ENCODE measurements at places on chromosomes 6 and 20.
A peak's percentile ranks its signal among the peaks of the same experiment; 100 is the strongest.

- DNase-seq = no peak
These were observed 96.9 kb downstream of the NOL4L start for GRCh38 chr20:32488066-32488838.

- DNase-seq = no peak
These were observed 1.3 kb upstream of the ANGPT4 start for GRCh38 chr20:917416-917815.

- peak; percentile 65 for DNase-seq
These were observed 60.2 kb downstream of the CHMP4B start for GRCh38 chr20:33871362-33871761.

- peak; percentile 86 for DNase-seq
These were observed 488.4 kb downstream of the PREX1 start for GRCh38 chr20:48339190-48339985.

- DNase-seq = no peak
These were observed 91.7 kb downstream of the YTHDF1 start for GRCh38 chr20:63124092-63124781.

GRCh38 chr6:156098839-156099238 is 643.2 kb upstream of the NOX3 start:
- DNase-seq = no peak

GRCh38 chr6:44162876-44163625 is 4.4 kb downstream of the CAPN11 start:
- no peak for DNase-seq

DNA sequence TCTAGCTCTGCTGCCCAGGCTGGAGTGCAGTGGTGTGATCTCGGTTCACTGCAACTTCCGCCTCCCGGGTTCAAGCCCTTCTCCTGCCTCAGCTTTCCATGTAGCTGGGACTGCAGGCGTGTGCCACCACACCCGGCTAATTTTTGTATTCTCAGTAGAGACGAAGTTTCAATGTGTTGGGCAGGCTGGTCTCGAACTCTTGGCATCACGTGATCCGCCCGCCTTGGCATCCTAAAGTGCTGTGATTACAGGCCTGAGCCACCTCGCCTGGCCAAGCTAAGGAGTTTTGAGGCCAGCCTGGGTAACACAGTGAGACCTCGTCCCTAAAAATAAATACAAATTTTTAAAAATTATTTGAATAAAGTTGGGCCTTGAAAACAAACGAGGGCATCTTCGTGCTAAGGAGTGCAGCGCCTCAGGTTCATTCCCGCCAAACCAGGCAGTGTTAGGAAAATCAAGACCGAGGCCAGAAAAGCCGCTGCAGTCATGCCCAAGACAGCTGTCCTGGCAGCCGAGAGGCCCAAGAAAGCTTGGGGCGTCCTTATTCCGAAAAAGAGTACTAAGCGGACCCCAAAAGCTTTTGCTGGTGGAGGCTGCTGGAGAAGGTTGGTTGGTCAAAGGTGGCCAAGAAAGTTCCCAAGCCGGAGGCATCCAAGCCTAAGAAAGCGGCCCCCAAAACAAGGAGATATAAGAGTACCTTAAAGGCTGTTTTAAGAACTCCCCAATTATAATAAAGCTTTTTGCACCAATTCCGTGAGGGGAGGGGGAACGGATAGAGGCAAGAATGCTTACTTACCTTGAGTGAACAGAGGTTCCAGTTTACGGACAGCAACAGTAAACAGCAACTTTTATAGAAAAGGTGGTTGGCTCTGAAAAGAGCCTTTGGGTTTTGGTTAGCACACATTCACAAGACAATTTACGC is 109.0 kb downstream of the HFE start:
- peak; percentile 36 for DNase-seq

- no peak for DNase-seq
These were observed 5.2 kb downstream of the SYNGAP1 start for GRCh38 chr6:33424855-33425667.

DNA sequence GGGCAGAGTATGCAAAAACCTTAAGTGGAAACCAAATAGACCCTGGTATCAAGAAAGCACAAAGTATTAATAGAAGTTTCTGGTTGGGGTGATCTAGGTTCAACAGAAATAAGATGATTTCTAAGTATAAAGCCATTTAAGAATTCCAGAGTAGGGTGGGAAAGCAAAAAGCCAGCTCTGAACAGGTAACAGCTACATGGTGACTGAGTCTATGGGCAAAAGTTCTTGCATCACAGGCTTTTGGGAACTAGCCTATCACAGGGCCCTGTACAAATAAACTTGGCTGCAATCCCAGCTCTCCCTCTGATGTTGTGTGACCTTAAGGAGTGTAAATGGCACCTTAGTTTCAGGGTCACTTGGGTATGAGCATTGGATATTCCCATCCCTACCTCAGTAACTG is 5.5 kb downstream of the TCF19 start:
- DNase-seq = no peak

DNA sequence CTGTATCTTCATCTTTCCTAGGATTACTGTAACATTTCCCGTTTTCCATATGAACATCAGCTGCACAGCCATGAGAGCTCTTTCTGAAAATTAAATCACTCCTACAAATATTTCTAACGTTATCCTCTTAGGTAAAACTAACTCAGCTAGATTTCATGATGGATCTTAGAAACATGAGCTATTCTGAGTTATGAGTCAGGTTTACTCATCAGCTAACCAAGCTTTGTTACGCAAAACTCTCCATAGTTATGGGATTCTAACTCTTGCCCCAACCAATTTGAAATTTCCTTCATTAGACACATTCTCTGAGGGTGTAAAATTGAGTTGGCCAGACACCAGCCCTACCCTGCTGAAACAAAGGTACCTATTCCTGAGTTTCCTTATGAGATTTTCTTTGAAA is 14.0 kb downstream of the DEFB110 start:
- DNase-seq = peak; percentile 1

- no peak for DNase-seq
These were observed 64.5 kb upstream of the HIVEP1 start for GRCh38 chr6:11947575-11947974.

DNA sequence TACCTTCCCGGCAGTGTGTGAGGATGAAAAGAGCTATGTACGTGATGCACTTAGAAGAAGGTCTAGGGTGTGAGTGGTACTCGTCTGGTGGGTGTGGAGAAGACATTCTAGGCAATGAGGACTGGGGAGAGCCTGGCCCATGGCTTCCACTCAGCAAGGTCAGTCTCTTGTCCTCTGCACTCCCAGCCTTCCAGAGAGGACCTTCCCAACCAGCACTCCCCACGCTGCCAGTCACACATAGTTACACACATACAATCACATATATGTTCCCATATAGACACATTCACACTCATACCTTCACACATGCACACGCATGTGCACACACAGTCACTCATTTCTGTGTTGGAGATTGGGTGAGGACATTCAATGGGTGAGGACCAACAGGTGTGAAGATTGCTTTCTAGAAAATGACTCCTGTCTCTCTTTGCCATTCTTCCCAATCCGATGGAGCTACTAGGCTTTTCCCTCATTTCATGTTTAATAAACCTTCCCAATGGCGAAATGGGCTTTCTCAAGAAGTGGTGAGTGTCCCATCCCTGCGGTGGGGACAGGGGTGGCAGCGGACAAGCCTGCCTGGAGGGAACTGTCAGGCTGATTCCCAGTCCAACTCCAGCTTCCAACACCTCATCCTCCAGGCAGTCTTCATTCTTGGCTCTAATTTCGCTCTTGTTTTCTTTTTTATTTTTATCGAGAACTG is 30.4 kb downstream of the SRSF3 start:
- no peak for DNase-seq

GRCh38 chr6:157635388-157636244 is 187.4 kb upstream of the SNX9 start:
- no peak for DNase-seq

GRCh38 chr6:106069478-106069877 is 16.7 kb upstream of the PRDM1 start:
- peak; percentile 77 for DNase-seq

GRCh38 chr6:110296241-110297025 is 61.7 kb downstream of the METTL24 start:
- DNase-seq = peak; percentile 3

DNA sequence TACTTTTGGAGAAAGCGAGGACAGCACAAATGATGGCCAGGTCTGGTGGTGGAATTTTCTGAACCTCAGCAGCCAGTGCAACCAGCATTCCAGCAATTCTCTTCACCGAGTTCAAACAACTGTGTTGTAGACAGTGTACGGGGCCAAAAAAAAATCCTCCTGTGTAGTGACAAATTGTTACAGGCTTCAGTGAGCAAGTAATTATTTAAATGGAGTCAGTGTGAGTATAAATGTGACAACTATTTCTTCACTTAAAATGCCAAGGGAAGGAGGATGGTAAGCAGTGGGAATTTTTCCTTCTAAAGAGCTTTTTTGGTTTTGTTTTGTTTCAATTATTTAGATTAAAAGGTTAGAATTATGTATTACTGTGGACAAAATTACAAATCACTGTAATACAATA is 154.1 kb downstream of the TMEM242 start:
- DNase-seq = no peak

DNA sequence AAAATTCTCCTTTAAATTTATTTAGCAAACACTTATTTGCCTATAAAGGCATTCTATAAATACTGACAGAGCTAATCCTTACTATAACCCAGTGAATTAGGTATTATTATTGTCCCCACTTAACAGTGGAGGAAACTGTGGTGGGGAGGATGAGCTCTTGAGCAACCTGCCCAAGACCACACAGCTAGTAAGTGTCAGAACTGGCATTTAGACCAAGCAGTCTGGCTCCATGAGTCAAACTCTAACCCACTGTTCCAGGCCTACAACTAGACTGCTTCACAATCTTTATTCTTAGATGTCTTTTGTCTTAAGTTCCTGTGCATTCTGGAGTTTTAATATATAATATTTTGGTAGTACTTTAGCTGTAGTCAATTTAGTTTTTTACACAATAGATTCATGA is 530.8 kb downstream of the BCKDHB start:
- no peak for DNase-seq

DNA sequence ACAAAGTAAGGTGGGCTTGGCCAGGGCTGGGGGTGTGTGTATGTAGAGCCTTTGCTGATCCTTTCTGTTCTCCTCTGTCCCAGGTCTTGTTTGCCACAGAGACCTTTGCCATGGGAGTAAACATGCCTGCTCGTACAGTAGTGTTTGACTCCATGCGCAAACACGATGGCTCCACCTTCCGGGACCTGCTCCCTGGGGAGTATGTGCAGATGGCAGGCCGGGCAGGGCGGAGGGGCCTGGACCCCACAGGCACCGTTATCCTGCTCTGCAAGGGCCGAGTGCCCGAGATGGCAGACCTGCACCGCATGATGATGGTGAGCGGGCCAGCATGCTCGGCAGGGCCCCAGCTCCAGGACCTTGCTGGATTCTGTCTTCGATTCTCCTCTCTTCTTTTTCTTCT is 6.2 kb downstream of the DXO start:
- no peak for DNase-seq

DNA sequence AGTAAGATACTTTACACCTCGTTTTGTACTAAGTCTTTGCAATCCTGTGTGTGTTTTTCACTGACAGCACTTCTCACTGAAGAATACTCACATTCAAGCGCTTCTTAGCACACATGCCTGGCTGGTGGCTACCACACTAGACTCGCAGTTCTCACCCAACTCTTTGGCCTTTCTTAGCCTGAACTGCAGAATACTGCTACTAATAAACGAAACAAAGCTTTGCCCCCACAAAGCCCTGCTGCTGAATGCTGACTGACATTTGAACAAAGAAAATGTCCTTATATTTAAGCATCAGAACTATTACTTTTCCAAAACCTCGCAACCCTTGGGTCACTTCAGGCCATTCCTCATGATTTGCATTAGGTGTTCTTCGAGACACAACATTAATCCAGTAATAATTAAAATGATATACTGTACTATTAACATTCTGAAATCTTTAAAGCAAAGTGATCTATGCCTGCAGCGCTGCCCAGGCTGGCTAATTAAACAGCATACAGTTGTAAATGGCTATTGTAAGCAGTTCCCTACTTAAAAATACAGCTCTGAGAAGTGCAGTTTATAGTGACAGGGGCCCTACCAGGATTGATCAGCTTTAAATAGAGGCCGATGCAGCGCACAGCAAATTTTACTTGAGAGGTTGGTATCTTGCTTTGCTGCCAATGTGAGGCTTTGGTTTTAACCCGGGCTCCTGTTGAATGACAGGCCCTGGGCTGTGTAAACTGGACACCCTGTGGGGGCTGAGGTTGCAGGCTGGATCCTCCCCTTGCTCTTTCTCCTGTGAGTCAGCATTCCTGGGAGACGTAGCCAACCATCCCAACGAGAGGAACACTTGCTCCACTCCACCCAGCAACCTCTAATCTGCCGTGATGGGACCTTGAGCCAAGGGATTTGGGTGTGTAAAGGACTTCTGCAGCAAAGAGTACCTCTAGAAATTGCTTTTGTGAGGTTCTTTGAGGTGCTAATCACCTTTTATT is 899.0 kb downstream of the TFAP2A start:
- no peak for DNase-seq

- DNase-seq = no peak
These were observed 4.9 kb downstream of the LOC128125822 start for GRCh38 chr6:63576985-63577712.

DNA sequence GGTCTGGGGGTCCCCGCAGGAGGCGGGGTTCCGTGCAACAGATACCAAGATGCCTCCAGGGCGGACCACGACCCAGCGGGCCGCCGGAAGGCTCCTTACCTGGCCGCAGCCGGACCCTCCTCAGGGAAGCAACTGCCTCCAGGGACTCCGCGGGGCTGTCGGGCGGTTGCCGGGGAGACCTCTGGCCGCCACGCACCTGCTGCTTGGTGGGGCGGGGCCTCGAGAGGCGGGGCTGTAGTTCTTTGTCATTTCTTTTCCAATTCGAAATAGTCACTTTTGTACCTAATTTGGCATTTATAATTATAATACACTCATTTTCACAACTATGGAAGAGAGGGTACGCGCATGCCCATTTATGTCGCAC is 647 bp downstream of the AK9 start:
- DNase-seq = no peak

GRCh38 chr6:16684195-16684689 is 77.0 kb downstream of the ATXN1 start:
- DNase-seq = no peak

DNA sequence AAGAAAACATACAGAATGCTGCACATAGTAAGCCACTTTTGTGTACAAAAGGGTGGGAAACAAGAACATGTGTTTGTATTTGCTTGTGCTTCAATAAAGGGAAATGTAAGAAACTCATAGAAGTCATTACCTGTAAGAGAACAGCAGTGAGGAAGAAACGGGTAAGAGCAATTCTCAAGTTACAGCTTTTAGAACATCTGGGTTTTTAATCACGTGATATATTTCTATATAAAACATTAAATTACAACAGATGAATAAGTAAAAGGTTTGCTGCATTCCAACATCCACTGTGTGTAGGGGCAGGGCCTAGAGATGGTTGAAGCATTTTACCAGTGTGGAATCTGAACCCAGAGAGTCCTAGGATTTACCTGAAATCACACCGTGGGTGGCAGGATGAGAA is 36.6 kb upstream of the FAM50B start:
- DNase-seq = no peak

All from muscle of back (tissue), 13 donors.